K562 (cell line): ENCODE measurements at places on chromosomes 2 and 18.

GRCh38 chr2:28915939-28916338 lies 21.5 kb downstream of the WDR43 start:
- DNase-seq: no peak

- DNase-seq: peak; percentile 43
These were observed 5.9 kb upstream of the ATP5MC3 start for GRCh38 chr2:175187378-175187777.

GRCh38 chr2:235432741-235433520 lies 60.9 kb upstream of the AGAP1 start:
- no peak for DNase-seq

GRCh38 chr18:3380384-3380961 lies 69.5 kb upstream of the TGIF1 start:
- DNase-seq: no peak

- no peak for DNase-seq
These were observed 132.1 kb upstream of the MAP3K20 start for GRCh38 chr2:172943539-172943938.

- DNase-seq: no peak
These were observed 36.9 kb upstream of the PDE1A start for GRCh38 chr2:182463760-182464159.

GRCh38 chr18:49021433-49022129 lies 70.8 kb upstream of the SMAD7 start:
- peak; percentile 45 for DNase-seq

DNA sequence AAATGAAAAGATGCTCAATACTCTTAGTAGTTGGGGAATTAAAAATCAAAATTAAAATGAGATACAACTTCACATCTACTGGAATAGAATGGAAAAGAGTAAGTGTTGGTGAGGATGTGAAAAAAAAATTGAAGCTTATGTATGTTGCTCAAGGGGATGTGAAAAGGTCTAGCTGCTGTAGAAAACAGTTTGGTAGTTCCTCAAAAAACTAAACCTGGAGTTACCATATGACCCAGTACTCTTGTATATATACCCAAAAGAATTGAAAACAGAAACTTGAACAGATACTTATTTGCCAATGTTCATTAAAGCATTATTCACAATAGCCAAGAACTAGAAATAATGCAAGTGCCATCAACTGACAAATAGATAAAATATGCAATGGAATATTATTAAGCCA lies 208.4 kb downstream of the FIGN start:
- no peak for DNase-seq

GRCh38 chr2:173373290-173373689 lies 18.6 kb downstream of the CDCA7 start:
- no peak for DNase-seq

- DNase-seq: no peak
These were observed 8.3 kb downstream of the KCNF1 start for GRCh38 chr2:10919771-10920621.

GRCh38 chr18:79445221-79445620 lies 49.5 kb downstream of the NFATC1 start:
- no peak for DNase-seq

DNA sequence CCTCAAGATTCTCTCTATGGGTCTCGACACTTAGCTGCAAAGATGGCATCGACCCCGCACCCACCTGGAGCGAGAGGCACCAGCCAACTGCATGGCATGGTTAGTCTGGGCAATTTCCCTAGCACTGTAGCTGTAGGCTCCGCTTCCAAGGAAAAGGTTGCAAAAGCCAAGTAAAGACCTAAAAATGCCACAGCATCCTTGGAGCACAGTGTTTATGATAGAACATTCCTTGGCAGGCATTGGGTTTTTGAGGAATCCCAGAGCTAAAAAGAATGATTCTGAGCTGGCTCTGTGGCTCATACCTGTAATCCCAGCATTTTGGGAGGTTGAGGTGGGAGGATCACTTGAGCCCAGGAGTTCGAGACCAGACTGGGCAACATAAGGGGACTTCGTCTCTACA lies 22.9 kb downstream of the QPCT start:
- DNase-seq: no peak

- DNase-seq: no peak
These were observed 2.4 kb downstream of the NEU4 start for GRCh38 chr2:241811201-241811951.

DNA sequence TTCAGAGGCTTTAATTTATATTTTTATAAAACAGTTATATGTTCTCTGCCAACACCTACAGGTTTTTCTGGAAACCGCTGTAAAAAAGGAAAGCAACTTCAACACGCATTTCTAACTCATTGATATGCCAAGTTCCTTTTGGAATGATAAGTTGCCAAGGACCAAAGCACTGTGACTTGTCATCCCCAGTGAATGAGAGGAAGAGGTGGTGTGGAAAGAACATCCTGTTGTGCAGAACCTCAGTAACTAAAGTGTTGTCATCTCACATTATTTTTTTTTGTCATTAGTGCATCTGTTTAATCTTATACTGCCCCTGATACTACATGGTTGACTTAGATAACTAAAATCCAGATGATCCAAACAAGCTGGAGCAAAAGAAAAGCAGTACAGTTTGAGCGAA lies 96.0 kb upstream of the NEUROD1 start:
- DNase-seq: no peak

- DNase-seq: no peak
These were observed 147.7 kb upstream of the SPATS2L start for GRCh38 chr2:200158647-200159356.

DNA sequence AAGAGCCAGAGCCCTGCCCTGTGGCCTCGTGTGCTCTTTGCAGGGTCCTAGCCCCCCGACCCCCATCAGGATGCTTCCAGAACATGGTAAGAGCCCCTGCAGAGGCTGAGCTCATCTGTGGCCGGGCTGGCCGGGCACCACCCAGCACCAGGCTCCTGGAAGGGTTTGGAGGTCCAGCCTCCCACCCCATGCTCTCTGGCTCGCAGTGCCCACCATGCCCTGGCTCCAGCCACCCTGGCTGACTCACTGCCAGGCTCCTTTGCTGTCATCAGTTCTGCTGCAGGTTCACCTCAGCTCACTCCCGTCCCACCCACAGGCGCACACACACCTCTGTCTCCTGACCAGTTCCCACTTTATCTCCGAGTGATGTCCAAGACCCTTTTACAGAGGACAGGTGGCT lies 37.5 kb downstream of the EIF4E2 start:
- DNase-seq: no peak

GRCh38 chr2:235627682-235628081 lies 133.8 kb downstream of the AGAP1 start:
- no peak for DNase-seq

GRCh38 chr18:3037423-3037915 lies 24.5 kb upstream of the LPIN2 start:
- peak; percentile 45 for DNase-seq

DNA sequence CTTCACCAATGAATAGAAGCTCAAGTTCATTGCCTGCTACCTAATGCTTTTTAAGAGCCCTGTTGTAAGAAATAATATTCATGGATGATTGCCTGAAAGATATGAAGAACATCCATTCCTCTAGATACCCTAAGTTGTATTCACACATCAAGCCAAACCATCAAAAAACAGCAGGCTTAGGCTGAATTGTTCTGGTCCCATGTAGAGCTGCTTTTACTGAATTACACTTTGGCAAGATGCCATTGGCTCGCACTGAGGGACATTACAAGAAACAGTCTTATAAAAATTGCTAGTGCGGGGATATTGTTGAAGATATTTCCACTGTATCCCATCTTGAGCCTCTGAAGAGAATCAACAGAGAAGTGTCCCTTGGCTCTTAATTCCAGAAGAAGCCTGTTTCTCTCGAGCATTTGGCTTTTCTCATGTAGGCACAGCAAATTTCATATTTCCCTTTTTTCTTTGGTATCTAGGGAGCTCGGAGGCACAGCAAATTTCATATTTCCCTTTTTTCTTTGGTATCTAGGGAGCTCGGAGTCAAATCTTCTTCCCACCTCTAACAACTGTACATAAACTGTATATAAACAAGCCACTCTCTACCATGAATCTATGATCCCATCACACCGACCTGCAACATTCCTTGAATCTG lies 107.5 kb downstream of the COLEC12 start:
- DNase-seq: no peak

DNA sequence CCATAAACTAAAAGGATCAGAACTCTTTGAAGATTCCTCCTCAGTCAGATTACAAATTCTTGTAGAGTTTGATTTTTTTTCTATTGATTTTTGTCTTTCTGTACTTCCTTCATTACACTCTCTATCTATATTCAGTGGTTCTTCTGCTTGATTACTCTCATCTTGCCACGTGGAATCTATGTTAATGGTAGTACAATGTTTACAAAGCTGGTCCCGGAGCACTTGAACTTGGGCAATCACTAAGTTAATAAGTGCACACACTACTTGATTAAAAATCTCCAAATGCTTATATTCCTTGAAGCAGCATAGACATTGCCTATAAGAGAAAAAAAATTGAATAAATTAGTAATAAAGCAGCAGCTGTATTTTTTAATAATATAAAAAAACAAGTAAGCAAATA lies 65.1 kb downstream of the USP34 start:
- no peak for DNase-seq

DNA sequence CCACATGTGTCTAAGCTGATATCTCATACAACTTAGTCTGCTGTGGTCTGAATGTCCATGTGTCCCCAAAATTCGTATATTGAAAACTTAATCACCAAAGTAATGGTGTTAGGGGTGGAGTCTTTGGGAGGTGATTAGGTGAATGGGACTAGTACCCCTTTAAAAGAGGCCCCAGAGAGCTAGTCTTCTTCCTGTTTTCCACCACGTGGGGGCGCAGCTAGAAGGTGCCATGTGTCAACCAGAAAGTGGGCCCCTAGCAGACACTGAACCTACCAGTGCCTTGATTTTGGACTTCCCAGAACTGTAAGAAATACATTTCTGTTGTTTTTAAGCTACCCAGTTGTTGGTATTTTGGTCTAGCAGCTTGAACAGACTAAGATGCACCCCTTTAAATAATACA lies 86.6 kb downstream of the ASB1 start:
- DNase-seq: peak; percentile 60

DNA sequence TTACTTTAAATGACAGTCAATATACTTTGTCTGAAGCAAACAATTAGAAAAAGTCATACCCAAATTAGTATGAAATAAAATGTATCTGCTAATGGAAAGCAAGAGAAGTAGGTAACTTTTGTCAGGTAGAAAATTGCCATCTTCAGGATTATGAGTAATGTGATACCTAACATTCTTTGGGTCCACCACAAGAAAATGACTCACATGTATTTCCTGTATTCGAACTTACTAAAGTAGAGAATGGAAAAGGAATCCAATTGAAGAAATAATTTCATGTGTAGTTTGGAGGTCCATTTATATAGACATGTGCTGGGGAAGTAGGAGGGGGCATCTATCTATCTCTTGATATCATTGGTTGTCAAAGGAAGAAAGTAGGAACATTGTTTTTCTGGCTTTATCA lies 636.2 kb upstream of the CHAC2 start:
- no peak for DNase-seq

- DNase-seq: no peak
These were observed 62.6 kb downstream of the METTL4 start for GRCh38 chr18:2508678-2509077.

- no peak for DNase-seq
These were observed 138.2 kb upstream of the OTOS start for GRCh38 chr2:240278661-240279060.

DNA sequence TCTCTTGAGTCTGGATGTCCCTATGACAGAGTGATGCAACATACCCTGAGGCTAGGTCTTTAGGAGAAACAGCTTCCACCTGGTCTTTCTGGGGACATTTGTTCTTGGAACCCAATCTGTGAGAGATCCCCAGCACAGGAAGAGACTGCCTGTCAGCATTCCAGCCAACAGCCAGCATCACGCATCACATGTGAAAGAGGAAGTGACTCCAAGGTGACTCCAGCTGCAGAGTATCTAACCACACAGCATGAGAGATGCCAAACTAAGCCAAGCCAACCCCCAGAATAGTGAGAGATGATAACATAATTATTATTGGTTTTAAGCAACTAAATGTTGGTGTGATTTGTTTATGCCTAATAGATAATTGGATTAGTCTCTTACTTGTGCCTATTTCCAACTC lies 35.7 kb downstream of the C18orf63 start:
- no peak for DNase-seq

DNA sequence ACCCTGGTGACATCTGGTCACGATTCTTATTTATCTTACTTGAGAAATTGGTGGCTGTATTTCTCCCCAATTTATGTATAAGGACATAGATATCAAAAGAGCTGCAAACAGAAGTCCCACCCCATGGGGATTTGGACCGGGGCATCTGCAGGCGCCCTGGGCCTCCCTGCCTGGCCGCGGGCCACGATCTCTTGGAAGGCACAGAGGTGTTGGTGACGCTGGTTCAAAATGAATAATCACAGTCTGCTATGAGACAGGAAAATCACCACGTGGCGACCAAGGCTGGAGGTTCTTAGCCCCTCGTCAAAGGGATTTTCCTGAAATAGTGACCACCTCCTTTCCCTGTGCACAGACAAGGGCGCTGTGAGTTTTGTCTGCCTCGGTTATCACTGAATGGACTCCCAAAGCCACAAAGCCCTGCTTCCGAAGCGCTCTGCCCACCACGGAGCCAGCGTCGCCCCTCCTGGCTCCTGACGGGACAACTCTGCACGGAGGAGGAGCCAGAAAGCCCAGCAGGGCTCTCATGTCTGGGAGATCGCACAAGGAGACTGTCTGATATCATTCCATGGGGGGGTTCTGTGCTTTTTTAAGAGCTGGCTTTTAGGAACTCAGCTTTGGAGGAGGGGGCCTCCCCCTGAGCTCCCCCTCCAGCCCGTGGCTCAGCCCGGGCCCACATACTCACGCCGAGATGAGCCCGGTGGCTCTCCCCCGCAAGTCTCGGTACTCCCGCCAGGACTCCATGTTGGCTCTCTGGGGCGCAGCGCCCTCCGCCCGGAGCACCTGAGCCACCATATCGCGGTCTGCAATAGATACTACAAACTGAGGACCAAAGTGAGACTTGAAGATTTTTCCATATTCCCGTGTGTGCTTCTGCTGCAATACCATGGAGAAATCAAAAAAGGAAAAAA lies 14.6 kb downstream of the CYP27C1 start:
- DNase-seq: no peak

- no peak for DNase-seq
These were observed 138.5 kb downstream of the COL4A4 start for GRCh38 chr2:227025510-227025909.

- DNase-seq: no peak
These were observed 306.0 kb upstream of the EPC2 start for GRCh38 chr2:148338541-148338940.

- DNase-seq: no peak
These were observed 383.7 kb upstream of the SLC14A2 start for GRCh38 chr18:45231617-45232016.

GRCh38 chr2:217193431-217194340 lies 333.8 kb upstream of the TNP1 start:
- DNase-seq: no peak
